ENCODE measurements at places on chromosomes 13 and 19.
A peak's percentile ranks its signal among the peaks of the same experiment; 100 is the strongest.

- DNase-seq, result no peak
Observed at GRCh38 chr13:36601186-36601585, 72.6 kb upstream of the SERTM1 start.

GRCh38 chr19:18948075-18948975, 7.3 kb upstream of the HOMER3 start:
- DNase-seq, result no peak

DNA sequence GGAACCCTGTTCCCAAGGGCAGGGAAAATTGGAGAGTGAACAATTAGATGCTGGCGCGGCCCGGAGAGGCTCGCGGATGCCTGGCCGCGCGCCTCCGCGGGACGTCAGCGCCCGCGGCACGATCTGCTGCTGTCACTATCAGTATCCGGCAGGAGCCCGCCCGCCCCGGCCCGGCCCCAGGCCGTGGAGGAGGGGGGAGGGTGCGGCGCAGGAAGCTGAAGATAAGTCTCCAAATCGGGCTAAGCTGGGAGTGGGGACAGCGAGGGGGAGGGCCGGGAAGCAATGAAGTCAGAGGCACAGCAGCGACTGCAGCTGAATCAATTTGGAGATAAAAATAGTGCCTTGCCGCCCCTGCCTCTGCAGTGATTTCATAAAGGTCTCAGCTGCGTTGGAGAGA, 441.5 kb upstream of the KLF12 start:
- peak; percentile 71 for DNase-seq

GRCh38 chr19:2060884-2061494, 9.9 kb upstream of the MKNK2 start:
- peak; percentile 89 for DNase-seq

DNA sequence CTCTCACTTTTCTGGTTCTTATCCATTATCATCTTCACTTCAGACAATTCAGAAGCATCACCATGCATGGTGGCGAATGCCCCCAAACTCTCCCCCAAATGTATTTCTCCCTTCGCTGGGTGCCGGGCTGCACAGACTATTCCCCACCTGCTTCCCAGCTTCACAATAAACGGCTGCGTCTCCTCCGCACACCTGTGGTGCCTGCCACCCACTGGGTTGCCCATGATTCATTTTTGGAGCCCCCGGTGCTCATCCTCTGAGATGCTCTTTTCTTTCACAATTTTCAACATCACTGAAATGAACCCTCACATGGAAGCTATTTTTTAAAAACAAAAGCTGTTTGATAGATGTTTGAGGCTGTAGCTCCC, 2.8 kb upstream of the F10 start:
- DNase-seq, result no peak

DNA sequence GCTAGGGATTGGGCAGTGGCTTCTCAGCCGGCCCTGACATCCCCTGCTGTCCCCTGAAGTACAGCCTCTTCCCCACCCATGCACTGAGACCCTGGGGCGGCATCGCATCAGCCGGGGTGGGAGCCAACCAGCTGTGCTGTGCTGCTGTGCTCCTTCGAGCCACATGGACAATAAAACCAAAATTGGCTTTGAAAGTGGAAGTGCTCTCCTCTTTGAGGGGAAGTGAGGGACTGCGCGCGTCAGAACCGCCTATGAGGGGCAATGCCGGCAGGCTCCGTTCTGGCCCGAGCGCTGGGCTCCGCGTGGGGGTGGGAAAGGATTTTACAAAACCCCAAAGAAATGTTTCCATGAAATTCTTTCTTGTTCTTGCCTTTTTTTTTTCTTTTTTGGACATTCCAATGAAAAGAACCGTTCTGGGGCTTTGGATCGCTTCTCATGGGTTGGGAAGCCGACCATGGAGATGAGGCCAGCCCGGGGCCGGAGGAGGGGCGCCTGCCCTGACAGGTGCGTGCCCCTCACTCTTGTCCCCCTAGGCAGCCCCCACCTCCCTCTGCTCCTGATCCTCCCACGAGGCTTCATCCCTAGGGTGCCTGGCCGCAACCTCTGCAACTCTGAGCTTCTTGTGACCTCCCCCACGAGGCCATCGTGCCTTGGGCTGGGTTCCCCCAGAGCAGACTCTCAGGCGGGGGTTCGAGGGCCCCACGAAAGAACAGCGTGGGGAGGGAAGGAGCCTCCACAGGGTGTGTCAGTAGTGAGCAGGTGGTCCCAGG, 22.6 kb downstream of the KLHL26 start:
- no peak for DNase-seq

GRCh38 chr19:45448887-45449299, 18.9 kb upstream of the FOSB start:
- no peak for DNase-seq
